T-cell (primary cell): ENCODE measurements at places on chromosomes 5 and 9. TPM values are rescaled to one million over a fixed set of nuclear protein-coding genes. Genes with fewer than 3 reads are reported as not detected.

The CACNA1B gene
- 0.03 TPM for total RNA-seq

The TRIM36 gene
- total RNA-seq = not detected

The PHYHD1 gene
- 5.5 TPM for total RNA-seq

The CCNB1 gene
- 4.1 TPM for total RNA-seq

The SMIM33 gene
- total RNA-seq = 0.13 TPM

The TXNDC8 gene
- not detected for total RNA-seq

The CDX1 gene
- 0.23 TPM for total RNA-seq

DNA sequence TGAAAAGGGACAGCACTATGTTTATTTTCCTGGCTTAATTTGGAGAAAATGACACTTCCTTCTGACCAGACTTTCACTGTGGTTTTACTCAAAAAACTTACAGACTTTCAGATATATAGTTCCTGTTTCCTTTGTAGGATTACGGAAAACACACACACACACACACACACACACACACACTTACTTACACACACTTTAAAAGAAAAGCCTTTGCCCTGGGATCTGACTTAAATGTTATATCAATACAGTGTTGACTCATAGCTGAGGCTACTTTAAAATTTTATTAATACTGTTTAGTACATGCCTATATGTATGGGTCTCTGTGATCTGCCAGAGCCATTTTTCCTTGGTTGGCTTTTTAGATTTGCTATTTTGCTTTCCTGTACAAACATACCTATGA is 758.3 kb downstream of the DNAH5 start:
- DNase-seq = no peak

GRCh38 chr5:33306758-33307157 is 134.0 kb upstream of the TARS1 start:
- DNase-seq = no peak

- DNase-seq = no peak
Measured at GRCh38 chr5:1808439-1808838, 7.2 kb downstream of the NDUFS6 start.

DNA sequence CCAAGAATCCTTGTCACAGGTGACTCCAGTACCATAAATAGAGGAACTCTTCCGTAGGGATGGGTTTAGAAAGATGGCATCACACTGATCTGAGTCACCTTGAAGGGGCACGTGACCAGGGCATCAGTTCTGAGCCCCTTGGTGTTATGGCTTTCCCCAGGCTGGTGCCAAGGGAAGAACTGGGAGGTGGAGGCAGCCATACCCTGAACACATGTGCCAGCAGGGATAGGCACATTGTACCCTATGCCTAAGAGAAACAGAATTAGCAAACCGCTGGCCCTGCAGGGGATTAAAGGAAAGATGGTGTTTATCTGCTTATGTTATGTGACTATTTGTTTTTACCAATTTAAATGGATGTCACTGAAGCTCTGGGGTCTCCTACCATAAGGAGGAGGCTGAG is 196.2 kb downstream of the RGS3 start:
- DNase-seq = no peak

DNA sequence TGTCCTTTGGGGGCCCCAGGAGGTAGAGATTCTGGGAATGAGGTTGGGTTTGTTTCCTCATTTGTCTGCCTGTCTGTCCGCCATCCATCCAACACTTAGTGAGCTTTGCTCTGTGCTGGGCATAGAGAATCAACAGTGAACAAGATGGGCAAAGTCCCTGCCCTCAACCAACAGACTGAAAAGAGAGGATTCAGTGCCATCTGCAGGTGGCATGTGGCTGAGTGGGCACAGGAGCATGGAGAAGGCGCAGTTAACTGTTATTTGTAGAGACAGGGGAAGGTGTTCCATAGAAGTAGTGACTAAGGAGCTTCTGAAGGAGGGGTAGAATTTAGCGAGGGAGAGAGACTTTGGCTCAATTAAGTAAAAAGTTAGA is 23.1 kb downstream of the POLR1E start:
- DNase-seq = no peak

DNA sequence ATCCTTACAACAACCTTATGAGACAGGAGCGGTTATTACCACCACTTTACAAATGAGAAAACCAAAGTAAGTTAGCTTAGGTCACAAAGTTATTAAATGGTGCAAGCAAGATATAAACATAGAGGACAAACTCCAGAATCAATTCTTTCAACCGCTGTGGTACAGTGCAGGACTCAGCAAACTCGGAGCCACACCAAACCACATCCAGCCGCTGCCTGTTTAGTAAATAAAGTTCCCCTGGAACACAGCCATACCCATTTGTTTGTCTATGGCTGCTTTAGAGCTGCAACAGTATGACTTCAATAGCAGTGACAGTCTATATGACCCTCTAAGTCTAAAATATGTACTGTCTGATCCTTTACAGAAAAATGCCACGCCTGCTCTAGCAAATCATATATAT is 1567.2 kb upstream of the WWC1 start:
- DNase-seq = no peak

DNA sequence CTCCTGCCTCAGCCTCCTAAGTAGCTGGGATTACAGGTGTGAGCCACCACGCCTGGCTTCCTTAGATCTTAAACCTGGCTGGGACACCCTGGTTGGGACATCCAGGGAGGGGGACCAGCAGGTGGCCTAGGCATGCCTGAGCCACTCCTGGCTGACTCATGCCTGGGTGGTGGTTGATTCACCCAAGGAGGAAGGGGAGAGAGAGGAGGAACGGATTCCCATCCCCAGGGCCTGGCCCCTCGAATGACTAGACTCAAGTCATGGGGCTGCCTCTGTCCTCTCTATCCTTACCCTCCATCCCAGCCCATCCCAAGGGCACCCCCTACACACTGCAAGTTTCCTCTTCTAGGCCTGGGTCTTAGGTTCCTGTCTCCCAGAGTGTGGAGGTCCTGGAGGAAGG is 12.7 kb downstream of the EEIG1 start:
- no peak for DNase-seq
